Fibroblast of the aortic adventitia (primary cell): ENCODE measurements at places on chromosomes 12 and 14.

- no peak for DNase-seq
Observed at GRCh38 chr12:76422154-76422542, 73.9 kb upstream of the BBS10 start.

DNA sequence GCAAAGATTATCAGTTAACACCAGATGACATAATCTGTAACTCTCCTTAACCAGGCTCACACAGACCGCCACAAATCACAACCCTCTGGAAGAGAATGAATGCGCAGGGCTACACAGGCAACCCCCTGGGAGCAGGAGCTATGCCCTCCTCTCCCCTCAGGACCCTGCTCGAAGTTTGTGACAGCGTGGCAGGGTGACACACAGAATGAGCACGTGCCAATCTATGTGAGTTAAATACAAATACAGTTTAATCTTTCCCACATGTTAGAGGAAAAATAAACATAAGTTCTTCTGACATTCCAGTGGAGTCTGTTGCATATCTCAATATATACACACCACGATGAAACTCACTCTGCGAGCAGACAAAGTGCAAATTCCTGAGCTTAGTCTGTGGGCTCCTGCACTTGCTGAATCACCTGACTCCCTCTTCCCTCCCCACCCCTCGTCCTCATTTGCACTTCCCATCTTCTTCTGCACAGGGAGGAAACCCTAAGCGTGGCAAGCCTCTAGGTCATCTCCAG lies 37.6 kb downstream of the BCAT1 start:
- peak; percentile 79 for DNase-seq

GRCh38 chr14:73995977-73996378 lies 23.1 kb downstream of the ENTPD5 start:
- DNase-seq, result no peak

- DNase-seq, result no peak
Observed at GRCh38 chr14:77143071-77143470, 1.5 kb upstream of the ZDHHC22 start.

DNA sequence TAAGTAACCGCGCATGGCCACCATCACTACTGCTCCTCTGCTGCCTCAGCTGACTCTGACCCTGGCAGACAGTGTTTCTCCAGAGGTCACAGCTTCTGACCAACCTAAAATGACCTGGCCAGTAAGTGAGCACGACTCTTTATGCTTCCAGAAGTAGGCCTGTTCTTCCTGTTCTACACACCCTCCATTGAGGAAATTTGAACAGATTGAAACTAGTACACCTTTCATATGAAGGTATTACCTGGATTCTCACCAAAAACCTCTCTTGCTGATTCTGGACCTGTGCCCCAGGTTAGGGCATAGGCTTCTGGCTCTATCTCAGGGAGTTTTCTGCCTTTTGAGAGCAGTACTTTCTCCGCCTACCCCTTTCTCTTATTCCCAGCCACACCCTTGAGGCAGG lies 178.4 kb upstream of the FRMD6 start:
- no peak for DNase-seq

DNA sequence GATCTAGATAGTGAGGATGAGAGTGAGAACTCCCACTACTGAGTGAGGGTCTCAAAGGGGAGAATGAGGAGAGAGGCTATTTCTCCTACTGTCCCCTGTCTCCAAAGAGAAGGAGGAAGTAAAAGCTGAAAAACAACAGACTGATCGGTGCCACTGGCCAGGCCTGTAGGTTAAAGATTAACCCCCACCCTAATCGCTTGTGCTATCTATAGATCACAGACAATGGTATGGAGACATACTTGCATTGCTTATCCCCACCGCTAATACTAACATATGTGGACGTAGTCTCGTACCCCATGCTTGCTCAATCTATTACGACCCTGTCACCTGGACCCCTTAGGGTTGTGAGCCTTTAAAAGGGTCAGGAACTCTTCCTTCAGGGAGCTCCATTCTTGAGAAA lies 777.9 kb upstream of the TMEM132C start:
- DNase-seq, result no peak

GRCh38 chr12:6839482-6840201 lies 1.1 kb upstream of the GNB3 start:
- no peak for DNase-seq
